ENCODE measurements at places on chromosomes 16 and 17. TPM values are rescaled to one million over a fixed set of nuclear protein-coding genes. Genes with fewer than 3 reads are reported as not detected.
A peak's percentile ranks its signal among the peaks of the same experiment; 100 is the strongest.

DNA sequence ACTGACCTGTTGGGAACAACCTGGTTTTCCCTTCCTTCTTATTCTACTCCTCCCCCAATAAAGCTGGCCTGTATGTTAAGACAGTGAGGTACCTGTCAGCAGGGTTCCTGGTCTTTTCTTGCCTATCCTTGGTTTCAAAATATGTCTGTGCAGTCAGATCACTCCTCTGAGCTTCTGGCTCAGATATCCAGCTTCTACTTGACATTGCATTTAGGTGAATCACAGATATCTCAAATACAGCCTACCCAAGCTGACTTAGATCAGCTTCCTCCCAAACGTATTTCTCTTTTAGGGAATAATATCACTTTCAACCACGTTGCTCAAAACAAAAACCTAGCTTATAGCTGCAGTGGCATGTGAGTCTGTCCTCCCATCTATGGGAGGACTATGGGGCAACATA lies 48.7 kb downstream of the TEX14 start:
- H3K36me3 ChIP-seq = no peaks in the 10 kb centered on the region
- H3K4me3 ChIP-seq = no peak overlapping the region
- H3K27ac ChIP-seq = no peak overlapping the region
- DNase-seq = no peak

DNA sequence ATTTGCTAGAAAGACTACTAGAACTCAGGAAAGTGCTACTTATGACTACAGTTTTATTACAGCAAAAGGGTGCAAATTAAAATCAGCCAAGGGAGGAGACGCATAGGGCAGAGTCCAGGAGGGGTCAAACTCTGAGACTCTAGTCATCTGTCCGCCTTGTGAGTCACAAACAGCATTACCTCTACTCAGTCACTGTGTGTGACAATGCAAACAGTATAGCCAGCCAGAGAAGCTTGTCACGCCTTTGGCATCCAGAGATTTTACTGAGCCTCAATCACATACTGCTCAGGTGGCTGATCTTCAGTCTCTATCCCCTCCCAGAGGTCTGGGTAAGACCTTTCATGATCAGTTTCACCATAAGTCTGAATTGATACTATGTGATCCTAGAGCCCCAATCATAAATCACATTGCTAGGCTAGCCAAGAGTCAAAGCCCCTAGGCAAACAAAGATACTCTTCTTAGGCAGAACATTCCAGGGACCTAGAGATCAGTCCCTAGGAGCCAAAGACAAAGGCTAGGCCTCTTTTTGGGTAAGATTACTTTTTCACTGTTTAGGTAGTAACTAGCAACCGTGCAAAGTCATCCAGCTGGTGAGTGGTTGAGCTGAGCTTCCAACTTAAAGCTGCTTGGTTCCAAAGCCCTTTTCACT lies 48.8 kb upstream of the CLEC19A start:
- H3K27me3 ChIP-seq = no peaks in the 10 kb centered on the region
- H3K36me3 ChIP-seq = no peaks in the 10 kb centered on the region
- no peaks in the 10 kb centered on the region for H3K4me1 ChIP-seq
- no peak for DNase-seq
- no peak overlapping the region for H3K4me3 ChIP-seq

DNA sequence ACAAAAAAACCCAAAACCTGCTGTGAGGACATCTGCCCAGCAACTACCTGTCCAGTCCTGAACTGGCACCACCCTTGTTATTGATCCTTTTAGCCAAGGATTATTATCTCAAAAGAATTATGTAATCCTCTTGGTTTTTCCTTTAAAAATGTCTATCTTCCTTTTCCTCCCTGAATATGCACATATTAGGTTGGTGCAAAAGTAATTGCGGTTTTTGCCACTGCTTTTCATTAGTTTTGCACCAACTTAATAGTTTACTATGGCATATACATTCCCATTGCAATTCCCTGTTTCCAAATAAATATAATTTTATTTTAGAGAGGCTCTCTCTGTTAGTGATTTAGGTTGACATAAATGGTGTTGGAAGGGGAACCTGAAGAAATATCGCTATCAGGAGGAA lies 51.3 kb downstream of the MPHOSPH6 start:
- H3K4me1 ChIP-seq = no peaks in the 10 kb centered on the region
- H3K27me3 ChIP-seq = peaks cover 3% of the 10 kb centered on the region
- no peak overlapping the region for H3K27ac ChIP-seq
- DNase-seq = no peak

- DNase-seq = peak; percentile 17
- no peaks in the 10 kb centered on the region for H3K27me3 ChIP-seq
- H3K27ac ChIP-seq = no peak overlapping the region
- H3K4me3 ChIP-seq = no peak overlapping the region
These were observed 43.4 kb downstream of the SLFN5 start for GRCh38 chr17:35286120-35286781.

DNA sequence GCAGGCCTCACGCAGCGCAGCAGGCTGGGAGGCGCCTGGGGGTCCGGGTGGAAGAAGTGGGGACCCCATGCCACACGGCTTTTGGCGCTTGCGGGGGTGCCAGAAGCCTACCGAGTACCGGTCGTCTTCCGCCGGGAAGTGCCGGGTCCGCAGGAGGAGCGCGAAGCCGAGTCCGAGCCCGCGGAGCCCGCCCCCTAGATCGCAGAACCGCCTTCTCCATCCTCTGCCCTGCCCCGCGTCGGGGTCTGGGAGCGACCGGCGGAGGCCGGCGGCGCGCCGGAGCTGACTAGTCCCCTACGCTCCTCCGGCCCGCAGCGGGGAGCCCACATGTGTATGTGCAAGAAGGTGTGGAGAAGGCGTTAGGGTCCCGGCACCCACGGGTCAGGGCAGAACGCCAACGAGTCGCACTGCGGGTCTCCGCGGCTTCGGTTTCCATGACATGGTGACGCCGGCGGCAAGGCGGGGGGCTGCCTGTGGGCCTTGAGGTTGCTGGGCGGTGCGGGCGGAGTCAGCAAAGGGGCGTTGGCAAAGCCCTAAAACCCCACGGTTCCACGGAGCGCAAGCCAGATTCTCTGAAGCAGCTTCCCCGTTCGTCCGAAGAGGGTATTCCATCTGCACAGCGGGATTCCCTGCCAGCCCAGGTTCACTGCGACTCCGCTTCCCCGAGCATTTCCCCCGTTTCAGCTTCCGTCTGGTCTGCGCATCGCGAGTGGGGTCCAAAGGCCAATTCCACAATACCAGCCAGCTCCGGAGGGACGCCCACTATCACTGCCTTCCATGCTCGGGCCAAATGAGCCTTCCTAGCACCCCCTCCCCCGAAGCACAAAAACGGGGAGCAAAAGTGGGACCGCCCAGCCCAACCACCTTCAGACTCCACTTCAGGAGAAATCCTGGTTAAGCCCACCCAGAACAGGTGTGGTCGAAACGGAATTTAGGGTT lies 2.3 kb upstream of the LHX1 start:
- H3K4me1 ChIP-seq = peaks cover 58% of the 10 kb centered on the region
- peaks cover 12% of the 10 kb centered on the region for H3K36me3 ChIP-seq
- H3K27me3 ChIP-seq = peaks cover 91% of the 10 kb centered on the region
- no peak for DNase-seq
- peak overlapping the region; percentile 51 for H3K4me3 ChIP-seq

DNA sequence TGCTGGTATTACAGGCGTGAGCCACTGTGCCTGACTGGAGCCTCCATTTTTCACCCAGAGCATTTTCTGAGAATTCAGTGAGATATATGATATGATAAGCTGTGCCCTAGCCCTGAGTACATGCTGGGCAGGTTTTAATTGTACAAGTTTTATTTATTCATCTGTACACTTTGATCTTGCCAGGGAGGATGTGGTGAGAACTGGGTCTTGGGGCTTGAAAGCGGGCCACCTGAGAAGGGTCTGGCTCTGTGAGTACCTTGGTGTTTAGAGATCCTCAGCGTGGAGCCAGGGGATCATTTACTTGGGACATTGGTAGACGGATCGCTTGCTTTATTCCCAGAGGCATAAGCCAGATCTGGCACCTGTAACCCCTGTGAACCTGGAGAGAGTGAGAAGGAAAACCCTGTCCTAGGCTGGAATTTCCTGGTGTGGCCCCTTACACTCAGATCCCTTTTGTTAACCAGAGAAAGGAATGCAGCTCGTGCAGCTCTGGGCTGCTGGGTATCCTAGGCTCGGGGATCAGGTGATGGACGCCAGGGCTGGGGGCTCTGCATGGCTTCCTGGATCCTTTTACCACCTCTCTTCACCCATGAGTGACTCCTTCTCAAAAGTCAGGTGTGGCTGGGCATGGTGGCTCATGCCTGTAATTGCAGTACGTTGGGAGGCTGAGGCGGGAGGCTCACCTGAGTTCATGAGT lies 91.9 kb downstream of the ABCC1 start:
- H3K27ac ChIP-seq = peak overlapping the region; percentile 74
- no peaks in the 10 kb centered on the region for H3K27me3 ChIP-seq
- peaks cover 25% of the 10 kb centered on the region for H3K4me1 ChIP-seq
- no peak for DNase-seq

DNA sequence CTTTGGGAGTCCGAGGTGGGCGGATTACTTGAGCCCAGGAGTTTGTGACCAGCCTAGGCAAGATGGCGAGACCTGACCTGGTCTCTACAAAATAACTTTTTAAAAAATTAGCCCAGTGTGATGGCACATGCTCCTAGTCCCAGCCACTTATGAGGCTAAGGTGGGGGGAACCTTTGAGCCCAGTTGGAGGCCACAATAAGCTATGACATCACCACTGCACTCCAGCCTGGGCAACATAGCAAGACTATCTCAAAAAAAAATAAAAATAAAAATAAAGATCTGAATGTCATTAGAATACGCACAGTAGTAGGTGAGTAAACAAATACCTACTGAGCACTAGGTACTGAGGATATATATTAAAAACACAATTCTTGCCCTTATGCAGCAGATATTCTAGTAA lies 3.1 kb downstream of the SIAH1 start:
- H3K4me1 ChIP-seq = peaks cover 46% of the 10 kb centered on the region
- no peak overlapping the region for H3K27ac ChIP-seq
- H3K27me3 ChIP-seq = no peaks in the 10 kb centered on the region
- H3K36me3 ChIP-seq = peaks cover 6% of the 10 kb centered on the region
- no peak for DNase-seq
- H3K4me3 ChIP-seq = no peak overlapping the region

- no peaks in the 10 kb centered on the region for H3K4me1 ChIP-seq
- DNase-seq = no peak
- peaks cover 40% of the 10 kb centered on the region for H3K27me3 ChIP-seq
- no peak overlapping the region for H3K27ac ChIP-seq
These were observed 4.6 kb upstream of the EMP2 start for GRCh38 chr16:10584981-10585438.

GRCh38 chr16:24540602-24541210 lies 1.3 kb downstream of the RBBP6 start:
- H3K27me3 ChIP-seq = no peaks in the 10 kb centered on the region
- H3K4me1 ChIP-seq = peaks cover 50% of the 10 kb centered on the region
- DNase-seq = peak; percentile 29
- peak overlapping the region; percentile 99 for H3K4me3 ChIP-seq

- no peak for DNase-seq
- peaks cover 29% of the 10 kb centered on the region for H3K4me1 ChIP-seq
- peaks cover 5% of the 10 kb centered on the region for H3K36me3 ChIP-seq
- H3K27ac ChIP-seq = peak overlapping the region; percentile 83
These were observed 705.7 kb downstream of the MAF start for GRCh38 chr16:78894886-78895285.

GRCh38 chr17:58313815-58314705 lies 14.5 kb downstream of the TSPOAP1 start:
- no peak overlapping the region for H3K27ac ChIP-seq
- no peak overlapping the region for H3K4me3 ChIP-seq
- H3K27me3 ChIP-seq = no peaks in the 10 kb centered on the region
- H3K36me3 ChIP-seq = peaks cover 9% of the 10 kb centered on the region
- peaks cover 14% of the 10 kb centered on the region for H3K4me1 ChIP-seq

DNA sequence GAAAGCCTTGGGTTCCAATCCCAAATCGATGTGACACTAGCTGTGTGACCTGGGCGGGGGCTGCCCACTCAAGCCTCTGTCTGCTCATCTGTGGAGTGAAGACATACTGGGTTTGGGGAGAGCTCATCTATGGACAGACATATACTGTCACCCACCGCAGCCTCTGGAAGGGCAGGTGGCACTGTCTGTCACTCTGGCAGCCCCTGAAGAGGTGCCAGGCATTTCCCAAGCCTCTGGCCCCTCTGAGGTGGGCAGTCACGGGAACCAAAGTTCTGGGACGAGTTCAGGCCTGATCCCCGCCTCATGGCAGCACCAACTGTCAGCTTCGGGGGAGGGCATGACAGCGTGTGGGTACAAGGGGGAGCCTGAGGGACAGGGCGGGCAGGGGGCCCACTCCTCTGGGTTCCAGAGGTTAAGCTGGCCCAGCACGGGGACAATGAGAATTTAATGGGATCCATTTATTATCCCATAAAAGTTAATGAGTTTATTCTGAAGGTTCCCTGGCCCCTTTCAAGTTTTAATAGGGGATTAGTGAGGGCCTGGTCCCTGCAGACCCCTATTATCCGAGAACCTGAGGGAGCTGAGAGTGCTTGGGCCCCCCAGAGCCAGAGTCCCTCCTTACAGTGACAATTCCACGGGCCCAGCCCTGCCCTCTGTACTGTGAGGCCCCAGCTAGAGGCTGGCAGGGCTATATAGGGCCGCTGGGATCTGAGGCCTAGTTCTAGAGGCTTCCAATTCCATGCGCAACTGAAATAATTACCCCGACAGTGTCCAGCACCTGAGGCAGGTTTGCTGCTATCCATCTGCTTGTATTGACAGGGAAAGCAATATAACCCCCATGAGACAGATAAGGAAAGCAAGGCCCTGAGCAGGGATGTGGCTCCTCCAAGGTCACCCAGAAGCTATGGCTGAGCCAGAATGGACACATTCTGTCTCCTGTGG lies 18.8 kb downstream of the SEZ6 start:
- H3K4me1 ChIP-seq = peaks cover 21% of the 10 kb centered on the region
- no peaks in the 10 kb centered on the region for H3K27me3 ChIP-seq
- no peak overlapping the region for H3K4me3 ChIP-seq
- no peaks in the 10 kb centered on the region for H3K36me3 ChIP-seq
- no peak overlapping the region for H3K27ac ChIP-seq

GRCh38 chr17:27438348-27438998 lies 17.8 kb upstream of the KSR1 start:
- no peaks in the 10 kb centered on the region for H3K36me3 ChIP-seq
- DNase-seq = no peak
- no peak overlapping the region for H3K4me3 ChIP-seq
- no peak overlapping the region for H3K27ac ChIP-seq

GRCh38 chr16:54402270-54402669 lies 115.7 kb upstream of the IRX3 start:
- H3K36me3 ChIP-seq = no peaks in the 10 kb centered on the region
- H3K27ac ChIP-seq = no peak overlapping the region
- no peak for DNase-seq
- no peaks in the 10 kb centered on the region for H3K4me1 ChIP-seq
- no peak overlapping the region for H3K4me3 ChIP-seq

CACNG4 gene
- not detected for total RNA-seq

ERI2 gene
- total RNA-seq = 17.3 TPM

PYY gene
- not detected for total RNA-seq

NPIPA5 gene
- 0.87 TPM for total RNA-seq

RAB37 gene
- 30.4 TPM for total RNA-seq

FBXO39 gene
- total RNA-seq = 7.8 TPM

EPX gene
- total RNA-seq = not detected

MT4 gene
- not detected for total RNA-seq
